ENCODE measurements at places on chromosomes 11 and 22.
A peak's percentile ranks its signal among the peaks of the same experiment; 100 is the strongest.

DNA sequence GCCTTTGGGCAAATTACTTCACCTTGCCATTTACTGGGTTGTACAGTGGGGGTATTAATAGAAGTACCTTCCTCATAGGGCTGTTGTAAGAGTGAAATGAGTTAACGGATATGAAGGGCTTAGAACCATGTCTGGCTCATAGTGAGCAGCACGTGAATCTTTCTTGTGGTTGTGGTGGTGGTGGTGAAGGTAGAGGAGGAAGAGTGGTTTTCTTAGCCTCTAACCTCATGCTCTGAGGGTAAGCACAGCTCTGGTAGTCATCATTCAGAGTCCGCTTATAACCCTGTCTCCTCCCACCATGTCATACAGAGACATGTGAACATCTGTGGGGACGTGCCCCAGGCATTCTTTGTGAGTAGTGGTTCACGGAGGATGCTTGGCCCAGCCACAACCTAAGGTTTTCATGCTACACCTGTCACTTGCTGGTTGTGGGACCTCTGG is 43.6 kb downstream of the TEAD1 start:
- no peak overlapping the region for H3K27ac ChIP-seq
- DNase-seq: peak; percentile 29
- peaks cover 5% of the 10 kb centered on the region for H3K4me1 ChIP-seq

GRCh38 chr11:5591613-5592012 is 4.8 kb upstream of the TRIM6 start:
- H3K4me3 ChIP-seq: no peak overlapping the region
- DNase-seq: no peak
- no peak overlapping the region for H3K27ac ChIP-seq
- H3K27me3 ChIP-seq: no peaks in the 10 kb centered on the region
- no peaks in the 10 kb centered on the region for H3K36me3 ChIP-seq

DNA sequence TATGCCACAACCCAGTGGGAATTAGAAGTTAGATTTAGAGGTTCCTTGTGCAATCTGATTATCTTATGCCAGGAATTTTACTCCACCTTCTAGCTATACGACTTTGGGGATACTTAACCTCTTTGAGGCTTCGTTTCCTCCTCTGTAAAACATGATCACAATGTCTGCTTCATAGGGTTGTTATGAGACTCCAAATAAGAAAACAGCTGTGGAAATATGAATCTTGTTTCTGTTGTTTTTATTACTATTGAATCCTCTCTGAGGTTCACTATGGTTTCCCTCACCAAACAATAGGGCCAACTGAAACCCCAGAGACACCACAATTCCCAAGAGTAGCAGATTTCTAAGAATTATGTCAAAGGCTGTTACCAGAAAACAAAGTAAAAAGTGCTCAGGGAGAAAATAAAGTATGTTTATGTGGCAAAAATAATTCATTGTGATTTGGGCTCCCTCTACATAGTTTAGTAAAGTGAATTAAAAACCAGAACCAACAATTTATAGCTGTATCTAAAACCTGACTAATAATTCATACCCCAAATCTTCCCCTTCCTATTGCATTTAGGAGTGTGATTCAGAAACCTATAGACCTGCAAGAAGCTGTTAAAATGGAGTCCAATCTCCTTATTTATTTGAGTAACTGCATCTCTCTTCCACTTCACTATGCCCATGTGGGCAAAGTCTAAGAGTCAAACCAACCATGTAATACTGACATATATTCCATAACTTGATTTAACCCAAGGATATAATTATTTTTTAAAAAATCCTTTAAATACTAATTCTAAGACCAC is 38.4 kb downstream of the AMBRA1 start:
- peaks cover 10% of the 10 kb centered on the region for H3K4me1 ChIP-seq
- no peak overlapping the region for H3K27ac ChIP-seq
- no peaks in the 10 kb centered on the region for H3K27me3 ChIP-seq
- no peak overlapping the region for H3K4me3 ChIP-seq

GRCh38 chr11:44671234-44671633 is 55.5 kb upstream of the TSPAN18 start:
- H3K36me3 ChIP-seq: no peaks in the 10 kb centered on the region
- no peaks in the 10 kb centered on the region for H3K27me3 ChIP-seq
- no peak for DNase-seq
- H3K4me1 ChIP-seq: no peaks in the 10 kb centered on the region

- no peaks in the 10 kb centered on the region for H3K4me1 ChIP-seq
- DNase-seq: no peak
- H3K27me3 ChIP-seq: no peaks in the 10 kb centered on the region
- H3K4me3 ChIP-seq: no peak overlapping the region
- no peak overlapping the region for H3K27ac ChIP-seq
These were observed 15.0 kb downstream of the ALKBH3 start for GRCh38 chr11:43895601-43896000.

GRCh38 chr11:106524436-106524835 is 447.0 kb downstream of the AASDHPPT start:
- no peaks in the 10 kb centered on the region for H3K27me3 ChIP-seq
- DNase-seq: no peak
- no peaks in the 10 kb centered on the region for H3K36me3 ChIP-seq
- H3K4me3 ChIP-seq: no peak overlapping the region

- H3K4me1 ChIP-seq: no peaks in the 10 kb centered on the region
- DNase-seq: no peak
- H3K36me3 ChIP-seq: no peaks in the 10 kb centered on the region
- no peaks in the 10 kb centered on the region for H3K27me3 ChIP-seq
- H3K4me3 ChIP-seq: no peak overlapping the region
These were observed 70.6 kb downstream of the ARHGAP42 start for GRCh38 chr11:100757646-100758045.

DNA sequence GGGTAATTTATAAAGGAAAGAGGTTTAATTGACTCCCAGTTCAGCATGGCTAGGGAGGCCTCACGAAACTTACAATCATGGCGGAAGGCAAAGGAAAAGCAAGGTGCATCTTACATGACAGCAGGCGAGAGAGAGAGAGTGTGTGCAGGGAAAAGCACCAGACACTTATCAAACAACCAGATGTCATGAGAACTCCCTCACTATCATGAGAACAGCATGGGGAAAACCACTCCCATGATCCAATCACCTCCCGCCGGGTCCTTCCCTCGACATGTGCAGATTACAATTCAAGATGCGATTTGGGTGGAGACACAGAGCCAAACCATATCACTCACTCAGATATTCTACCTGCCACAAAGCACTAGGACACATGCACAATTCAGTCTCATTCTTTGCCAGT is 48.1 kb upstream of the HMGXB4 start:
- no peak for DNase-seq
- no peak overlapping the region for H3K4me3 ChIP-seq
- H3K27me3 ChIP-seq: no peaks in the 10 kb centered on the region
- H3K27ac ChIP-seq: no peak overlapping the region
- no peaks in the 10 kb centered on the region for H3K4me1 ChIP-seq
- H3K36me3 ChIP-seq: no peaks in the 10 kb centered on the region

DNA sequence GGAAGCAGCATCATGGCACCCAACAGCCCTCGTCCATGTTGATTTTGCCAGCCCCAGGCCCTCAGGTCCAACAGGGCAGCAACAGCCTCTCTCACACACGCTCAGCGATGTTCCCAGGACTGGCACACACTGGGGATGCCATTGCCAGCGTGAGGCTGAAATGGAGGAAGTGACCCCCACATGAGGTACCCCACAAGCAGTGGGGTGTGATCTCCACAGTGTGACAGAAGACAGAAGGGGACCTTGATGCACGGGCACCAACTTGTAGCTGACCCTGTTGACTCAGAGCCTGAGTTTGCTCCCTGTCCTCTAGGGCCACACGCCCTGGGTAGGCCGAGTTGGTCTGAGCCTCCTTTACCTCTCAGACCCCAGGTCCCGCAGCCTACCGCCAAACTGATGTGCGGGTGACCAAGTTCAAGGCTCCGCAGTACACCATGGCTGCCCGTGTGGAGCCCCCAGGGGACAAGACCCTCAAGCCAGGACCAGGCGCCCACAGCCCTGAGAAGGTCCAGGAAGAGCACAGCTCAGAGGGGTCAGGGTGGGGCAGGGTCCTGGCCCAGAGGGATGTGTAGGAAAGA is 6.2 kb downstream of the SCGB1C1 start:
- H3K4me1 ChIP-seq: peaks cover 9% of the 10 kb centered on the region
- DNase-seq: no peak
- no peak overlapping the region for H3K4me3 ChIP-seq
- peaks cover 15% of the 10 kb centered on the region for H3K36me3 ChIP-seq
- H3K27ac ChIP-seq: no peak overlapping the region
- H3K27me3 ChIP-seq: no peaks in the 10 kb centered on the region

DNA sequence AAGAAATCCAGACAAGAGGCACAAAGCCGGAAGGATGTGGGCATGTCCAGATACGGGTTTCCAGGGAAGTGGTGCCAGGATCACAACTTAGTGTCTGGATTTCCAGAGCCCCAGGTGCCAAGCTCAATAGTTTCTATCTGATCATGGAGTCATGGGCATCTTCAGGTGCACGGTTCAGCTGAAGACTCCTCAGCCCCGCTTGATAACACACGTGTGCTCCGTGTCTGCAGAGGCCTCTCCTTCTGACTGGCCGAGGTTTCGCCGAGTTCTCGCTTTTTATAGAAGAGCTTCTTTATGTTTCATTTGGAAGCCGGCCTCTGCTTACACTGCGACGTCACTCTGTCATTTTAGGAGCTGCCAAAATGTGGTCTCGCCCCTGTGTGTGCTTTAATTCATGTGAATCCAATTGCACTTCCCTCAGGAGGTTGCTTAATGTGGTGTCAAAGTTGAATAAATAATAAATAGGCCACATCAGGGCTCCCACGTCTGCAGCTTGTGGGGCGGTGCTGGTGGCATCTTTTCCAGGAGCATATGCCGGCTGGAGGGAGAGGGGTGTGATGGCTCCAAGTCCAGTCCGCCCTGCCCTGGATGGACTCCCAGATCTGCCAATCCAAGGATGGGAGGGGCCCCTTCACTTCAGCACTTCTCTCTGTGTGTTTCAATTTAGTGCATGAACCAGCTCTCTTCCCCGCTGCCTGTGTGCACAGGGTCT is 1410.8 kb downstream of the TBC1D22A start:
- no peaks in the 10 kb centered on the region for H3K4me1 ChIP-seq
- no peaks in the 10 kb centered on the region for H3K36me3 ChIP-seq
- H3K27ac ChIP-seq: no peak overlapping the region
- no peak for DNase-seq
- H3K4me3 ChIP-seq: no peak overlapping the region

GRCh38 chr22:38411016-38411415 is 44.0 kb downstream of the KCNJ4 start:
- H3K27me3 ChIP-seq: no peaks in the 10 kb centered on the region
- H3K36me3 ChIP-seq: no peaks in the 10 kb centered on the region
- peaks cover 6% of the 10 kb centered on the region for H3K4me1 ChIP-seq
- DNase-seq: no peak
- no peak overlapping the region for H3K27ac ChIP-seq
- H3K4me3 ChIP-seq: no peak overlapping the region

- H3K4me1 ChIP-seq: no peaks in the 10 kb centered on the region
- H3K4me3 ChIP-seq: no peak overlapping the region
- no peak for DNase-seq
- H3K27me3 ChIP-seq: no peaks in the 10 kb centered on the region
These were observed 94.5 kb downstream of the ME3 start for GRCh38 chr11:86577644-86578636.

DNA sequence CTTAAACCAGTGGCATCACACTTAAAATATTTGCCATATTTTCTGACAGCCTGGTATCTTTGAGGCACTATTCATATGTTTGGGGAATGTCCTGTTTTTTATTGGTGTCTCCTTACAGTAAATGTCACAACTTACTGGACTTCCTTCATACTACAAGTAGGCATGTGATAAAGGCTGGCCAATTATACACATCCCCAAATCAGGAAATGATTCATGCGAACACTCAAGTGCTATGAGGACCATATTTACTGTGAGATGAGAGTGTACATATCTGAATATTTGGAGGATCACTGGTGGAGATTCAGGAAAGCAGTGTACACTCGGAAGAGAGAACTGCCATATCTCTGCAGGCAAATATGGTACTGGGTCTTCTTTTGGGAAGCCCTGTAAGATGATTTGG is 913.8 kb upstream of the CHORDC1 start:
- no peak for DNase-seq
- H3K4me3 ChIP-seq: no peak overlapping the region
- H3K27ac ChIP-seq: no peak overlapping the region
- H3K36me3 ChIP-seq: no peaks in the 10 kb centered on the region
- no peaks in the 10 kb centered on the region for H3K4me1 ChIP-seq

GRCh38 chr11:1203505-1204271 is 19.2 kb upstream of the MUC5B start:
- H3K4me1 ChIP-seq: peaks cover 3% of the 10 kb centered on the region
- no peak overlapping the region for H3K27ac ChIP-seq
- no peak for DNase-seq
- H3K36me3 ChIP-seq: no peaks in the 10 kb centered on the region
- H3K4me3 ChIP-seq: no peak overlapping the region
- H3K27me3 ChIP-seq: peaks cover 3% of the 10 kb centered on the region

DNA sequence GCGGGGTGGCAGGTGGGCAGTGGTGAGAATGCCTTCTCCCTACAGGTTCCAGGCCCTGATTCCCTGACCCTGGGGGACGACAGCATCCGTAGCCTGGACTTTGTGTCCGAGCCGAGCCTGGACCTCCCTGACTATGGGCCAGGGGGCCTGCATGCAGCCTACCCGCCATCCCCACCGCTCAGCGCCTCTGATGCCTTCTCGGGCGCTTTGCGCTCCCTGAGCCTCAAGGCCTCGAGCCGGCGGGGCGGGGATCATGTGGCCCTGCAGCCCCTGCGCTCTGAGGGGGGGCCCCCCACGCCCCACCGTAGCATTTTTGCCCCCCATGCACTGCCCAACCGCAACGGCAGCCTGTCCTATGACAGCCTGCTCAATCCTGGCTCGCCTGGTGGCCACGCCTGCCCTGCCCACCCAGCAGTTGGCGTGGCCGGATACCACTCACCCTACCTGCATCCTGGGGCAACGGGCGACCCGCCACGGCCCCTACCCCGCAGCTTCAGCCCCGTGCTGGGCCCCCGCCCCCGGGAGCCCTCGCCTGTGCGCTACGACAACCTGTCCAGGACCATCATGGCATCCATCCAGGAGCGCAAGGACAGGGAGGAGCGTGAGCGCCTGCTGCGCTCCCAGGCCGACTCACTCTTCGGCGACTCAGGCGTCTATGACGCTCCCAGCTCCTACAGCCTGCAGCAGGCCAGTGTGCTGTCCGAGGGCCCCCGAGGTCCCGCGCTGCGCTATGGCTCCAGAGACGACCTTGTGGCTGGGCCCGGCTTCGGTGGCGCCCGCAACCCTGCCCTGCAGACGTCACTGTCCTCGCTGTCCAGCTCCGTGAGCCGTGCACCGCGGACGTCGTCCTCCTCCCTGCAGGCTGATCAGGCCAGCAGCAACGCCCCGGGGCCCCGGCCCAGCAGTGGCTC is 7.9 kb downstream of the CCDC188 start:
- H3K36me3 ChIP-seq: peaks cover 11% of the 10 kb centered on the region
- H3K4me1 ChIP-seq: no peaks in the 10 kb centered on the region
- no peak overlapping the region for H3K4me3 ChIP-seq
- no peak for DNase-seq
- no peaks in the 10 kb centered on the region for H3K27me3 ChIP-seq
- no peak overlapping the region for H3K27ac ChIP-seq

- H3K27me3 ChIP-seq: no peaks in the 10 kb centered on the region
- no peaks in the 10 kb centered on the region for H3K36me3 ChIP-seq
- no peaks in the 10 kb centered on the region for H3K4me1 ChIP-seq
- no peak overlapping the region for H3K4me3 ChIP-seq
These were observed 16.6 kb downstream of the SEC14L3 start for GRCh38 chr22:30455075-30455840.

- no peak overlapping the region for H3K4me3 ChIP-seq
- no peaks in the 10 kb centered on the region for H3K27me3 ChIP-seq
- H3K27ac ChIP-seq: no peak overlapping the region
- H3K36me3 ChIP-seq: no peaks in the 10 kb centered on the region
- DNase-seq: no peak
These were observed 81.0 kb downstream of the ANO3 start for GRCh38 chr11:26412955-26413354.
